ENCODE measurements at places on chromosomes 2 and 18.

- no peak for DNase-seq
These were observed 1910.7 kb upstream of the LRRTM1 start for GRCh38 chr2:82215212-82215611.

DNA sequence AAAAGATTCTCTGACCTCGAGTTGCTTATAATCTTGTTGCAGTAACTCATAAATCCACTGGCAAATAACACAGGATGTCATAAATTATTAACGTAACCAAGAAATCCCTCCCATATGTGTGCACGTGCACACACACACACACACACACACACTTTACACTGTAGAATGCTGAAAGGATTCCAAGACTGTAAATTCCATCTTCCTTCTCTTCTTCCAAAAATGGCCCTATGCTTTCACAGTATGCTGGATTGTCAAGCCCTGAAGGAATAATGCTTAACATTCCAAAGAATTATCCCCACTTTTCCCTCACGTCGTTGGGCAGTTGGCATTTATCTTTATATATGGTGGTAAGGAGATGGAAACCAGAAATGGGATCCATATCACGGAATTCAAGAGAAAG, 117.5 kb upstream of the CRIM1 start:
- no peak for DNase-seq

GRCh38 chr2:232465061-232465460, 9.1 kb downstream of the ALPI start:
- no peak for DNase-seq

DNA sequence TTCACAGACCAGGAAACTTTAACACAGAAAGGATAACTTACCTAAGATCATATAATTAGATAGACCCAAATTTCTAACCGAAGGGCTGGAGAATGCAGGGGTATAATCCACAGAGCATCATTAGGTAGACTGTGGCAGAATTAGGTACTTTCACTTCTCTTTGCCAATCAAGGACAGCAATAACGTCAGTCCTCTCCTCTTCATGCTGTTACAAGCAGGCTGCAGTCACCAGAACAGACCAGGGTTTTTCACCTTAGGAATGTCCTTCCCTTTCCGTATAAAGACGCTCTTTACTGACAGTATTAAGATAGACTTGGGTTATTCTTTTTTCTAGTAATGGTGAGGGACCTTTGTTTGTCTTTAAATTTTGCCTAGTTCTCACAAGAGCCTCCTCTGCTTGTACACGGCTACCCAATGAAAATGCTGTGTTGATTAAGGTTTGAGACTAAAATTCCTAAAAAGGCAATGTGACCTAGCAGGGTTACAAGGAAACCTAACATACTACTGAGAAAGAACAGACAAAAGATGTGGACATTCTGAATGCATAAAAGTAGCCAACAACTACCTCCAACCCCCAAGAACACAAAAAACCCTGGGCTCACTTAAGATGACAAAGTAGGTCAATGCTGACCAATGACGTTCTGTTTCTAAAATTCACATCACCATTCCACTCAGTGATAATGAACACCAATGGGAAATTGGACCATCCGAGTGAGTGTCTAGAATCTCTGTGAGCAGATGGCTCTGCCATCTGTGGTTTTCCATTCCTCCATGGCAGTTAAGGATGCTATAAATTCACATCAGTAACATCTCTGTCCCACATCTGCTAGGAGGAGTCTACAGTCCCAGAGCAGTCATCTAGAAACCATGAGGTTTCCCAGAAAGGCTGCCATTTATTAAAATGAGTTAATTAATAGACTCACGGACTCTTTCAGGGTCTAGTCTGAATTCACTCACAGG, 2.1 kb downstream of the PDIA6 start:
- DNase-seq: no peak

DNA sequence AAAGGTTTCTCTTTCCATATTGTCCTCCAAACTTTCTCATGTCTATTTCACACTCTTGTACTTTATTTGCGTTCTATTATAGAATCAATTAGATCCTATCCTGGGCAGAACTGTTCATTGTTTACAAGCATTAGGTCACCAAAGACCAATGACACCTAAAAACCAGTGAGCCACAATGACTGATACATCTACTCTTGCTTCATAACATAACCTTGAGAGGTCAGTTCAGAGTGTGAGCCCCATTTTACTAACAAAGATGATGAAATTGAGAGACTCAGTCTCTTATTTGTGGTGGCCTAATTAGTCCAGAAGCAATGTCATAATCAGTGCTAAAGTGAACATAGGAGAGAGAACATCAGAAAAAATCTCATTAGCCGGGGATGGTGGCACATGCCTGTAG, 248.9 kb upstream of the RBBP8 start:
- no peak for DNase-seq

DNA sequence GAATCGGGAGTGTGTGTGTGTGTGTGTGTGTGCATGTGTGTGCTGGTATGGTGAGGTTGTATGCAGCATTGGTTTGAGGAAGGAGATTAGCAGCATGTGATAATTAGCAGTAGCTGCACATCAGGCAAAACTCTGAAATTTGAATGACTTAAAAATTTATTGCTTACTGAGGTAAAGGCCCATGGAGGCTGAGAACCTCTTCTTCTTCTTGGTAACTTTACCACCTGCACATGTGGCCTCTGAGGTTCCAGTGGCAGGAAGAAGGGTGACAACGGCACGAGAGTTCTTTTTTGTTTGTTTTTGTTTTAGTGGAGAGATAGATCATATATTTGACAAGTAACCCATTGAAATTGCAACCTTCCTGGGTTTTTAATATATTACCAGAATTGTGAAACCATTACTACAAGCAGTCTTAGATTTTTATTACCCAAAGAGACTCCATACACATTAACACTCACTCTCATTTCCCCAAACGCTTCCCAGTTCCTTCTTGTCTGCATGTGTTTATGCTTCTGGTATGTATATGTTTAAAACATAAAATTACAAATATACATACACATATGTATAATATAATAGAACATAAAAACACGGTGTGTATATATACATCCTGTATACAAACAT, 292.1 kb downstream of the PTGR3 start:
- no peak for DNase-seq

- no peak for DNase-seq
These were observed 578.3 kb upstream of the TMEFF2 start for GRCh38 chr2:192773044-192773443.

DNA sequence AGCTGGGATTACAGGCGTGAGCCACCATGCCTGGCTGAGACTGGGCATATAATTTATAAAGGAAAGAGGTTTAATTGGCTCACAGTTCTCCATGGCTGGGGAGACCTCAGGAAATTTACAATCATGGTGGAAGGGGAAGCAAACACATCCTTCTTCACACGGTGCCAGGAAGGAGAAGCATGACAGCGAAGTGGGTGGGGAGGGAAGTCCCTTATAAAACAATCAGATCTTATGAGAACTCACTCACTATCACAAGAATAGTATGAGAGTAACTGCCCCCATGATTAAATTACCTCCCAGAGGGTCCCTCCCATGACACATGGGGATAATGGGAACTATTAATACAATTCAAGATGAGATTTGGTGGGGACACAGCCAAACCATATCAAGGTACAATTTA, 7.8 kb upstream of the LCLAT1 start:
- DNase-seq: no peak

DNA sequence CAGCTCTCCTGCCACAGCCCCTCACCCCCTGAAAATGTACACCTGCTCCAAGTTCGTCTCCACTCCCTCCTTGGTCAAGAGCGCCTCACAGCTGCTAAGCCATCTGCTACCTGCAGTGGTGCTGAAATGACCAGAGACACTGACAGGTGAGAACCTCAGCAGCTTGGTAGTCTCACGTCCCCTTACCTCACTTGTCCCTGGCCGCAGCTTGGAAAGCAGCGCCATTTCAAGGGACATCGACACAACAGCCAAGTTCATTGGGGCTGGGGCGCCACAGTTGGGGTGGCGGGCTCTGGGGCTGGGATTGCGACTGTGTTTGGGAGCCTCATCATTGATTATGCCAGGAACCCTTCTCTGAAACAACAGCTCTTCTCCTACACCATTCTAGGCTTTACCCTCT, 47.5 kb downstream of the ANKRD44 start:
- no peak for DNase-seq

GRCh38 chr2:132667706-132668105, 2.3 kb downstream of the LYPD1 start:
- DNase-seq: no peak

DNA sequence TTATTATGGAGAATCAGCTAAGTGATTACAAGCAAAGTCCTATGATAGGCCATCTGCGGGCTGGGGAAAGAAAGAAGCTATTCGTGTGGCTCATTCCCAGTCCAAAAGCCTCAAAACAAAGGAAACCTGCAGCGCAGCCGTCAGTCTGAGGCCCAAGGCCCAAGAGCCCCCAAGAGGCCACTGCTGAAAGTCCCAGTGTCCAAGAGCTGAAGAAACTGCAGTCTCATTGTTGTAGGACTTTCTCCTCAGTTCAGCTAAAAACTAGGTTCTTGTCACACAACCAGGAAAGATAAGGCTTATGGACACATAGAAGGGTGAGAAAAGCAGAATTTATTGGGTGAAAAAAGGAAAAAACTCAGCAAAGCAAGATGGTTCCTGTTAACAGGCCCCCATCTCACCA, 143.2 kb downstream of the RHBDD1 start:
- DNase-seq: no peak

- no peak for DNase-seq
These were observed 106.4 kb downstream of the MBD2 start for GRCh38 chr18:54117853-54118773.

DNA sequence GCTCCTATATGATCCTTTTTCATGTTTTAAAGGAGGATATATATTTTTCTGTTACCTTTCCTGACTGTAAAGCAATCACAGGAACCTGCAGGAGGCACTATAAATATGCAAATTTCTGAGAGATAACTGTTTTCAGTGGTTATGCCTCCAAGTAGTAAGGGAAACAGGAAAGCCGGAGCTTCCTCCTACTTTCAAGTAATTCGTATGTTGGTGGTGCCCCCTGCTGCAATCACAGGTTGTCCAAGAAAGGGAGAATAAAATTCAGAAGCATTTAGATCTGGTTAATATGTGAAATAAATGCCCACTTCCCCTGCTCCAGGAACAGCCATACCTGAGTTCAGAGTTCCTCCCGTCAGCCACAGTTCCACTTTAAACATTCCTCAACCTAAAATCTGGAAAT, 12.0 kb upstream of the BCL11A start:
- DNase-seq: no peak

DNA sequence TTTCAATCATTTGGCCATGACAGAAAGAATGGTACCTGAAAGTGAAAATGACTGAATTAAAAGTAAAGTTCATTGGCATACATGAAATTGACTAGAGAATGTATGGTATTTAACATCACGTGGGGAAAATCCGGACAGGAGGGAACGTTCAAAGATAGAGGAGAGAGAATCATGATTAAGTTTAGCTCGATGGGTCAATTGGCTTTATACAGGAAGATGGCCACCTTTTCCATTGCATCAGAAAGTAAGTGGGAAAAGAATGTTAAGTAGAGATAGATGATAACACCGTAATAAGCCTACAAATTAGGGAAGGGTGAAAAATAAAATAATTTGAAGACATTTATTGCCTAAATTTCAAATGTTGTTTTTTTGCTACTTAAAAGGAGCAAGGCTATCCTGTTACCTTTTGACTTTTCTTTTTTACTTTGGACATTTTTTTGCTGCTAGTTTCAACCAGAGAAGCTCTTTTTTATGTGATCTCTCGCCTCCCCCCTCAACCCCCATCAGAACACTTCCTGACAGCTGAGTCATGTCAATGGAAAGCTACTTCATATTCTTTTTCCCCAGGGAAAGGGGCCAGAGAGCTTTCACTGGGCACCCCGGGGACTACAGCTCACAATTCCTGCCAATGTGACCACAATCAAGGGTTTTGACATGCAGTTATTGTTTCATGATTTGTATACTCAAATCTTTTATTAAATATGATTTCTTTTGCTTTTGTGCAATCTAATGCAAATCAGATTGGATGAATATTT, 767 bp upstream of the CCDC102B start:
- DNase-seq: no peak

DNA sequence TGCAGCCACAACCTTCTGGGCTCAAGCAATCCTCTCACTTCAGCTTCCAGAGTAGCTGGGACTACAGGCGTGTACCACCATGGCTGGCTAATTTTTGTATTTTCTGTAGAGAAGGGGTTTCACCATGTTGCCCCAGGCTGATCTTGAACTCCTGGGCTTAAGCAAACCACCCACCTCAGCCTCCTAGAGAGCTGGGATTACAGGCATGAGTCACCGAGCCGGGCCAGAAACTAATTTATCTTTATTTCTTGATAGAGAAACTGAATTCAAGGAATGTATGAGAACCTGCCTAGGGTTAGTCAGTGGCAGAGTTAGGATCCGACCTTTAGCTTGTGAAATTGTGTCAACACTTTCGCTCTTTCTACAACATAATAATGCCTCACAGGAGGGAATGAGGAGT, 19.3 kb upstream of the ITGAV start:
- DNase-seq: no peak

- DNase-seq: no peak
These were observed 350.0 kb downstream of the AKAIN1 start for GRCh38 chr18:4847056-4847455.
